Vagina (tissue), 2 donors: ENCODE measurements at places on chromosomes 1 and 21.

GRCh38 chr1:51484591-51484990 is 34.5 kb downstream of the EPS15 start:
- DNase-seq, result no peak
- H3K27me3 ChIP-seq, result no peaks in the 10 kb centered on the region
- H3K4me3 ChIP-seq, result no peak overlapping the region

GRCh38 chr1:174800216-174800851 is 199.4 kb upstream of the CACYBP start:
- H3K36me3 ChIP-seq, result no peaks in the 10 kb centered on the region
- peak overlapping the region; percentile 47 for H3K4me3 ChIP-seq
- no peak for DNase-seq
- H3K27me3 ChIP-seq, result no peaks in the 10 kb centered on the region
- H3K4me1 ChIP-seq, result peaks cover 18% of the 10 kb centered on the region

GRCh38 chr1:240820816-240821215 is 208.9 kb upstream of the GREM2 start:
- no peak overlapping the region for H3K4me3 ChIP-seq
- H3K4me1 ChIP-seq, result no peaks in the 10 kb centered on the region
- no peaks in the 10 kb centered on the region for H3K27me3 ChIP-seq
- no peak for DNase-seq
- H3K27ac ChIP-seq, result no peak overlapping the region

GRCh38 chr1:228488125-228488817 is 1.1 kb downstream of the RNF187 start:
- H3K4me1 ChIP-seq, result peaks cover 57% of the 10 kb centered on the region
- peak overlapping the region; percentile 99 for H3K27ac ChIP-seq
- H3K4me3 ChIP-seq, result peak overlapping the region; percentile 98
- DNase-seq, result no peak

- no peaks in the 10 kb centered on the region for H3K36me3 ChIP-seq
- H3K27ac ChIP-seq, result no peak overlapping the region
- no peaks in the 10 kb centered on the region for H3K27me3 ChIP-seq
- DNase-seq, result no peak
- peaks cover 6% of the 10 kb centered on the region for H3K4me1 ChIP-seq
- H3K4me3 ChIP-seq, result no peak overlapping the region
These were observed 48.7 kb downstream of the DMAP1 start for GRCh38 chr1:44261962-44262361.

- no peaks in the 10 kb centered on the region for H3K4me1 ChIP-seq
- no peaks in the 10 kb centered on the region for H3K27me3 ChIP-seq
- no peak overlapping the region for H3K27ac ChIP-seq
- no peak for DNase-seq
- H3K4me3 ChIP-seq, result no peak overlapping the region
These were observed 55.4 kb upstream of the LPGAT1 start for GRCh38 chr1:211885747-211886522.

DNA sequence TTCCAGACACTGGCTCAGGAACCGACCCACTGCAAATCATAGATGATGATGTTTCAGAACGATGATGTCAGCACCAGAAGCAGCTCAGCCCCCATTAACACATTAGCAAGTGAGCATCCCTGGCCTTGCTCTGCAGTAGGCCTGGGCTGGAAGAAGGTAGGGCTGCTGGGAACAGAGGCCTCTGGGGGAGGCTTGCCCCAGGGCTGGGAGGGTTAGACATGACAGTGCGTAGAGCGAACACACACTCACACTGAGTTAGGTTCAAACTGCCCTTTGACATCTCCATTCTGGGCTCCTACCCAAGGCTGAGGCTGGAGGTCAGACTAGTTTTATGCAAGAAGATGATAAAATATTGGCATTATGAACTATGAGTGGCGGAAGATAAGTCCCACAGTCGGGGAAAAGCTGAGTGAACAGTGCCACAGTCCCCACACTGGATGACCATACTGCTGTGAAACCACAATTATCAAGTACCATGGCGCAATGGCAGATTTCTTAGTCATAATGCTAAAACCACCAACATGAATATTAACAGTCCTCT is 91.1 kb downstream of the DMRTB1 start:
- DNase-seq, result no peak
- H3K4me3 ChIP-seq, result no peak overlapping the region
- H3K27me3 ChIP-seq, result no peaks in the 10 kb centered on the region
- no peaks in the 10 kb centered on the region for H3K4me1 ChIP-seq

GRCh38 chr1:103275725-103276124 is 167.4 kb upstream of the COL11A1 start:
- no peaks in the 10 kb centered on the region for H3K27me3 ChIP-seq
- no peak overlapping the region for H3K4me3 ChIP-seq
- H3K4me1 ChIP-seq, result no peaks in the 10 kb centered on the region
- no peaks in the 10 kb centered on the region for H3K36me3 ChIP-seq
